ENCODE measurements at places on chromosomes 13 and 19. TPM values are rescaled to one million over a fixed set of nuclear protein-coding genes. Genes with fewer than 3 reads are reported as not detected.

The GRK1 gene
- not detected for total RNA-seq

The FUT1 gene
- total RNA-seq = 0.07 TPM

The CPT1C gene
- 13.3 TPM for total RNA-seq

The NOTCH3 gene
- total RNA-seq = 5.9 TPM

The ZNF93 gene
- not detected for total RNA-seq

The CEACAM5 gene
- 1.8 TPM for total RNA-seq

The RAB3A gene
- 1.1 TPM for total RNA-seq

The PSG11 gene
- not detected for total RNA-seq

The AXL gene
- total RNA-seq = 158 TPM

The TFPT gene
- total RNA-seq = 25.5 TPM

The CLIP3 gene
- total RNA-seq = 0.96 TPM

The TUBB4A gene
- total RNA-seq = 5.0 TPM

The ZFR2 gene
- 0.16 TPM for total RNA-seq

The CYP4F8 gene
- not detected for total RNA-seq

The CXCL17 gene
- total RNA-seq = 0.07 TPM

The FGF22 gene
- 0.62 TPM for total RNA-seq

The GNA15 gene
- not detected for total RNA-seq

The CHST8 gene
- not detected for total RNA-seq

The NLRP5 gene
- total RNA-seq = not detected

The ZNF846 gene
- total RNA-seq = 1.5 TPM

The HDGFL2 gene
- total RNA-seq = 27.5 TPM

The COX7A1 gene
- total RNA-seq = not detected

The PDCD5 gene
- total RNA-seq = 466 TPM

The CNFN gene
- 39.7 TPM for total RNA-seq

The KLK2 gene
- not detected for total RNA-seq

The CASP14 gene
- total RNA-seq = not detected

The RBM26 gene
- 23.0 TPM for total RNA-seq

The KATNAL1 gene
- 4.3 TPM for total RNA-seq
